Myocyte (in vitro differentiated cells): ENCODE measurements at places on chromosomes 6 and 20. TPM values are rescaled to one million over a fixed set of nuclear protein-coding genes. Genes with fewer than 3 reads are reported as not detected.

The BCKDHB gene
- 26.0 and 26.5 TPM in 2 replicates for total RNA-seq

The CST5 gene
- total RNA-seq: not detected in 2 replicates

The PRND gene
- total RNA-seq: 0.42 TPM in 1 of 2 replicates, not detected in the other

The LZTS3 gene
- total RNA-seq: 5.8 and 8.5 TPM in 2 replicates
